ENCODE measurements at places on chromosomes 4 and X. TPM values are rescaled to one million over a fixed set of nuclear protein-coding genes. Genes with fewer than 3 reads are reported as not detected.

Gene IL1RAPL1
- 0.58 TPM for total RNA-seq

Gene JCHAIN
- total RNA-seq = 1.9 TPM

Gene TMEM47
- total RNA-seq = 20.2 TPM

Gene SRPX
- 37.2 TPM for total RNA-seq

Gene RAB33A
- total RNA-seq = 8.1 TPM

Gene PPP4R3C
- total RNA-seq = not detected

Gene FNIP2
- total RNA-seq = 1.7 TPM

Gene CYSLTR1
- total RNA-seq = not detected

Gene ADH1B
- total RNA-seq = 0.29 TPM

Gene DMP1
- total RNA-seq = not detected

Gene GYPE
- 0.53 TPM for total RNA-seq

Gene CFAP299
- total RNA-seq = not detected

Gene PTPN13
- 25.1 TPM for total RNA-seq

Gene PPEF2
- not detected for total RNA-seq

Gene TLR2
- total RNA-seq = not detected

Gene BANK1
- not detected for total RNA-seq

Gene FOXR2
- not detected for total RNA-seq

Gene STPG2
- not detected for total RNA-seq

Gene EXOC1
- total RNA-seq = 28.9 TPM

Gene DGKK
- total RNA-seq = not detected

Gene TMEM271
- total RNA-seq = not detected

Gene PLA2G12A
- 13.5 TPM for total RNA-seq

Gene HSD17B13
- total RNA-seq = 1.1 TPM

Gene P2RY4
- not detected for total RNA-seq

Gene TEX13C
- total RNA-seq = not detected

Gene TCP11X2
- not detected for total RNA-seq

Gene ARR3
- total RNA-seq = not detected

Gene STK32B
- total RNA-seq = not detected

Gene PAGE1
- not detected for total RNA-seq

Gene ARX
- total RNA-seq = not detected

Gene ATP6AP2
- total RNA-seq = 175 TPM

Gene IL2RG
- not detected for total RNA-seq

Gene SHISA3
- 2.6 TPM for total RNA-seq

Gene DUX4
- not detected for total RNA-seq

All from myometrial cell (primary cell).